COR-L47 (cell line): ENCODE measurements at places on chromosomes 5 and 9.

- DNase-seq = peak; percentile 32
Observed at GRCh38 chr9:105656131-105656921, 5.9 kb upstream of the TAL2 start.

DNA sequence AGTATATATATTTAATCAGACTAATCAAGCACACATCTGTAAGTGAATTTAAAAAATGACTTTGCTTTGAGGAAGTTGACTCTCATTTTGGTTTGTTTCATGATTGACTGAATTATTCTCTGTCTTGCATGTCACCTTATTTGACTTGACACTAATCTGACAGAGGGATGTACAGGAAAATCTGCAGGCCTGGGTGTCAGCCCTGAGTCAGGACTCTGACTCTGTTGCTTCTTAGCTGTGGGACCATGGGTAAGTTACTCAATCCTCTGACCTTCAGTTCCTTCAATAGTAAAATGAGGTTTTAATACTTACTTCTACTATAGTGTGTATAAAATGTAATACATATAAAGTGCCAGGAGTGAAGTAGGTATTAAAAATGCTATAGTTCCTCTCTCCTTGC, 415.9 kb downstream of the ARHGEF28 start:
- DNase-seq = no peak

DNA sequence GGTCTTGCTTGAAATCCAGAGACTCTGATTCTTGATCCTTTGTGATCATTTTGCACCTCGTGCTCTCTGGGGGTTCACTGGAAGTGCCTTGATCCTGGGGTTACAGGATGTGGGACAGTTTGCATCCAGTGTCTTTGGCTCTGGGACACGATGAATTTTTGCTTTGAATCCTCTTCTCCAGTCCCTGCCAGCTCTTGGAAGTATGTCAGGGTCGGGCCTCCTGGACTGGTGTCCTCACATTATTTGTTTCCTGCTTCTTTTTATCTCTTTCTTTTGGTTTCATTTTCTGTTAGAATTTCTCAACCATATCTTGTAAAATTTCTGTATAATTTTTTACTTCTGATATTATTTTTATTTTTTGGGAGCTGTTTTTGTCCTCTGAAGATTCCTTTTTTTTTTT, 34.2 kb downstream of the SECISBP2 start:
- DNase-seq = no peak

DNA sequence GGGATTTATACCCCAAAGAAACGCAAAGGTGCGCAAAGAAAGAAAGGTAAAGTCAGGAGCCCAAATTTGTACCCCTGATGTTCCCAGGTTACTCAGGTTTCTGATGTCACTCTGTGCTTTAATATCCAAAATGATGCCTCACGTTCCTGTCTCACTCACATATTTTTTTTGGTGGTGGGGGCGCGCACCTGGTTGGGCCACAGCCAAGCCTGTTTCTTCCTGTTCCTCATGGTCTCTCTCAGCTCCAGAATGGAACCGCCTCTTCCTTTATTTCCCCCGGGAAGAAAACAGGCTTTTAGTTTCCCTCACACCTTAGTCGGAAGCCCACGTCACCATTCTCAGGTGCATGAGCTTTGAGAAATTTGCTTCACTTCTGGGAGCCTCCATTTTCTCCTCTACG, 118.3 kb upstream of the BOD1 start:
- DNase-seq = no peak

DNA sequence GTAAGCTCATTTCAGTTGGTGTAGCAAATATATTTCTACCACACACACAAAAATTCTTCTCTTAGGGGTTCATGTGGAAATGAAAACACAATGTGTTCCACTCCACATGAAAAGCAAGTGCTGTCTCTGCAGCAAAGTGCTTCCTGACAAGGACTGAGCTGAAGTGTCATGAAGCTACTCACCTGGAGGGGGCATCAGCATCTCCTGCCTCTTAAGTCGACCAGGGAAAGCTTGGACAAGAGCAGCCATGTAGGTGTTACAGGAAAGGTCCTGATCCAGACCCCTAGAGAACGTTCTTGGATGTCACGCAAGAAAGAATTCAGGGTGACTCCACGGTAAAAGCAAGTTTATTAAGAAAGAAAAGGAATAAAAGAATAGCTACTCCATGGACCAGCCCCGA, 62.8 kb downstream of the SV2C start:
- DNase-seq = no peak
